ENCODE measurements at places on chromosomes 6 and 20.

- no peak for DNase-seq
Measured at GRCh38 chr6:35044145-35044745, 96.9 kb downstream of the TCP11 start.

- DNase-seq = no peak
Measured at GRCh38 chr6:132304891-132305305, 96.4 kb downstream of the MOXD1 start.

- DNase-seq = peak; percentile 56
Measured at GRCh38 chr6:39029156-39030011, 19.2 kb upstream of the GLP1R start.

- peak; percentile 34 for DNase-seq
Measured at GRCh38 chr20:36548006-36548315, 6.6 kb downstream of the MYL9 start.

DNA sequence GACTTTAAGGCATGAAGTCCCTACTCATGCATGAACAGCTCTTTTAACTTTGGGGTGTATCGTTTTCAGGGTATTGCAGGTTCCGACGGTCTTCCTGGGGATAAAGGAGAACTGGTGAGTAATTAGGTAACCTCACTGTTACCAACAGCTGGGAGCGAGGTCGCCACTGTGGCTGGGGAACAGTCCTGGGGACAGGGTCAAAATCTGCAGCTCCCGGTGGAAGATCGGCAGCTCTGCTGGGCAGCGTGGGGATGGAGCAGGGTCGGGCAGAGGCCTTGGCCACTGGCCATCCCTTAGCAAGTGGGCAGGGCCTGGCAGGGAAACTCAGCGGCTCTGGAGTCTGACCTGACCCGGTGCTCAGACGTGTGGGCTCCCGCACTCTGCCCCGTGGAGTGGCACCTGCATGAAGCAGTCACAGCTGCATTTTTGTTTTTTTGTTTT, 16.1 kb downstream of the COL9A3 start:
- peak; percentile 86 for DNase-seq

GRCh38 chr20:19750907-19751636, 7.0 kb upstream of the RIN2 start:
- DNase-seq = no peak

DNA sequence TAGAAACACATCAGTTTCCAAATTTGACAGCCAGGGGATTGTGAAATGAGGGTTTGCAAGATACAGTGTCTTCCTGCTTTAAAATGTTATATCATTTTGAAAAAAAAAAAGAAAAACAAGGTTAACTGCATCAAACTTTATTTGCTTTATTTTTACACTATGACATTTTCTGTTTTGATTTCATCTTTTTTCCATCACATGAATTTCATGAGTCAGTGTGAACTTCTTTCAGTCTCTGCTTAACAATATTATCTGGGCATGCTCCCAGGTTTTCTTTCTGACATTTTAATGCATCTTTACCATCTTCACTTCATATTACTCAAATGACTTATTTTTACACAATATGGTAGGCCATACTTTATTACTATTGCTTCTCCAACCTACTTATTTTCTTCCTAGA, 1.9 kb downstream of the NCOA7 start:
- no peak for DNase-seq

- no peak for DNase-seq
Measured at GRCh38 chr20:63259734-63260460, 5.6 kb upstream of the NKAIN4 start.

GRCh38 chr6:152004036-152004566, 196.6 kb downstream of the ESR1 start:
- DNase-seq = no peak

DNA sequence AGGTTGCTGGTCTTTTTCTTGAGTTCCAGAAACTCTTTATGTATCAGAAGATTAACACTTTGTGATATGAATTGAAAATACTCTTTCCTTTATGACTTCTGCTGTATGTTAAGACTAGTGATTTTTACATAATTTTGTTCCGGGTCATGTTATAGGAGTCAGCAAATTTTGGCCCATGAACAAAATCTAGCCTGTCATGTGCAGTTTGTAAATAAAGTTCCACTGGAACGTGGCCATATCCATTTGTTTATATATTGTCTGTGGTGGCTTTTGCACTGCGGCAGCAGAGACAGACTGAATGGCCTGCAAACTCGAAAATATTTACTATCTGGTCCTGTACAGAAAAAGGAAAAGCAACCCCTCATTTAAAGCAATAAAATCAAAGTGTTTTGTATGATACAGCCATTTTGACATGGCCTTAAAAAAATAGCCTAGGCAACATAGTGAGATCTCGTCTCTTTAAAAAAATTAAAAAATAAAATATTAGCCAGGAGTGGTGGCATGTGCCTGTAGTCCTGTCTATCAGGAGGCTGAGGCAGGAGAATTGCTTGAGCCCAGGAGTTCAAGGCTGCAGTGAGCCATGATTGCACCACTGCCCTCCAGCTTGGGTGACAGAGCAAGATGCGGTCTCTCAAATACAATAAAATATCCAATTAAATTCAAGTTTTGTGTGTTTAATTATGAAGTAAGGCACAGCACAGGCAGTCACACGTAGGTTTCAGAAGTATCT, 36.9 kb downstream of the SNX9 start:
- no peak for DNase-seq

DNA sequence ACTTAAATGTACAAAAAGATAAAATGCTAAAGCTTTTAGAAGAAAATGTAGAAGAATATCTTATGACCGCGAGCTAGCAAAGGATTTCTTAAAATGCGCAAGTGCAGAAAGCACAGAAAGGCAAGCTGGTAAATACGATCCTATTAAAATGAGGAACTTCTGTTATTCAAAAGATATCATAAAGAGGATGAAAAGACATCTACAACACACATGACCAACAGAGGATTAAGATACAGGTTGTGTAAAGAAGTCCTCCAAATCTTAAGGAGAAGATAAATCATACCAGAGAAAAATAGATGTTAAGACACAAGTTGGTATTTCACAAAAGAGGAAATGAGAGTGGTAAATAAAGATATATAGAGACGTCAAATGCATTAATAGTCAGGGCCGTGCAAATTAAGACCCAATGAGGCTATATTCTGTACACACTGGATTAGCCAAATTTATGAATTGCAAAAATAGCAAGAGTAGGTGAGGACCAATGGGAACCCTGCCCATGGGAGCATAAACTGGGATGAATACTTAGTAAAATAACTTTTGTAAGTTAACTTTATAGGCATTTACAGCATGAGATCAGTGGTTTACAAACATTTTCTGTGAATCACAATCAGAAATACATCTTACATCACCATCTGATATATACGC, 23.0 kb downstream of the APCDD1L start:
- peak; percentile 9 for DNase-seq

GRCh38 chr20:35616465-35617396, 1.1 kb downstream of the SPAG4 start:
- peak; percentile 100 for DNase-seq

DNA sequence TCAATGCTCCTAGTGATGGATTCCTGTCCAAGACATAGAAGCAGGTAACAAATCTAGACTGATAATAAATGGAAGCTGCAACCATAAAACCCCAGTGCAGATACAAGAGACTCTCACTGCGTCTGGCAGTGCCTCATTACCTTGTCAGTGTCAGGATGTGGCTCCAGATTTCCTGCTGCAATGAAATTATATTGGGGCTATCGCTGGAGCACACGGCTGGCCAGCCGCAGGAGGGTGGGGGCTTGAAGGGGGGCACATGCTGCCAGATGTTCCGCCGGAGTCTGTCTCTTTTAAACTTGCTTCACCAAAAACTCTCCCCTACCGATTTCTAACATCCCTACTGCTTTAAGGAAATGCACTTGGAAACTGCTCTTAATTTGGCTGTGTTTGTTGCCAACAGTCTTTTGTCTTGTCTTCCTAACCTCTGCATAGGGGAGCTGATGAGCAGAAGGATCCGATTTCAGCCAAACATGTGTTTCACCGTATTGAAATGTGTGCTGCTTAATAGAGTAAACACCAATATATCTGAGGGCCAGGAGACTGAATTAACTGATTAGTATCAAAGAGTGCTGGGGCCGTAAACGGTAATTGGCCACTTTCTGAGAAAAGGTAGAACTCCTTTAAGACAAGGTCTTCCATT, 102.2 kb upstream of the EXOC2 start:
- no peak for DNase-seq

- no peak for DNase-seq
Measured at GRCh38 chr20:59320426-59320825, 20.0 kb downstream of the EDN3 start.

- no peak for DNase-seq
Measured at GRCh38 chr20:24144371-24144770, 155.8 kb upstream of the GGTLC1 start.

DNA sequence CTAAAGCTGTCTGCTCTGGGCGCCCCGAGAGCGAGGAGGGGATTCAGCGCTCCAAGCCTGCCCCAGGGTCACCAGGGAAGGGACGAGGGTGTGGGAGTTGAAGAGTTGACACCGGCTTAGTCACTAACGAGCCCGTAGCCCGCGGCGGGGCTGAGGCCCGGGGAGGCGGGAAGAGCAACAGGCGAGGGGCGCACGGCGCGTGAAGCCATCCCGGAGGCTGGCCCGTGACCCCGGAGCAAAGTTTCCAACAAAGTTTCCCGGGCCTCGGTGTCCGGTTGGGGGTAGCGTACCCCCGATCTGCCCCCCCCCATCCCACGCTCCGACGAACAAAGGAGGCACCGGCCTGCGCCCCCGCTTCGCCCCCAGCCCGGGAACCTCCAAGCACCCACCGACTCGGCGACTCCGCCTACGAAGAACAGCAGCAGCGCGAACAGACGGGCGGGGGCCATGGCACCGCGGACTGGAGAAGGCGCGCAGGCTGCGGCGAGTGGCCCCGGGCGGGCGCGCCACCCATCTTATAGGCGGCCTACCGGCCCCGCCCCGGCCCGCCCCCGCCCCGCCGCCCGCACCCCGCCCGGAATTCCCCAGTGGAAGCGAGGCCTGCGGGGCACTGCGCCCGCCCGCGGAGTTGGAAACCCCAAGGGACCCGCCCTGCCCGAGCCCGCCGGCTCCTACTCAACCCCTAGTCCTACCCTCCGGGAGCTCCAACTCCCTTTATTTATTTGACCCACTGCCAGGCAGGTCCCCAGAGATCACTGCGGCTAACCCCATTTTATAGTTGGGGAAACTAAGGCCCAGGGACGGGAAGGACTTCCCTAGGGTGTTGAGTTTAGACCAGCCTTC, at the start of gene SDC4:
Gene SDC4, minus strand, starts transcription at position 489 of the 843 bp plus-strand sequence. Its CDS starts 40 bp downstream, at position 449.
- DNase-seq = no peak

DNA sequence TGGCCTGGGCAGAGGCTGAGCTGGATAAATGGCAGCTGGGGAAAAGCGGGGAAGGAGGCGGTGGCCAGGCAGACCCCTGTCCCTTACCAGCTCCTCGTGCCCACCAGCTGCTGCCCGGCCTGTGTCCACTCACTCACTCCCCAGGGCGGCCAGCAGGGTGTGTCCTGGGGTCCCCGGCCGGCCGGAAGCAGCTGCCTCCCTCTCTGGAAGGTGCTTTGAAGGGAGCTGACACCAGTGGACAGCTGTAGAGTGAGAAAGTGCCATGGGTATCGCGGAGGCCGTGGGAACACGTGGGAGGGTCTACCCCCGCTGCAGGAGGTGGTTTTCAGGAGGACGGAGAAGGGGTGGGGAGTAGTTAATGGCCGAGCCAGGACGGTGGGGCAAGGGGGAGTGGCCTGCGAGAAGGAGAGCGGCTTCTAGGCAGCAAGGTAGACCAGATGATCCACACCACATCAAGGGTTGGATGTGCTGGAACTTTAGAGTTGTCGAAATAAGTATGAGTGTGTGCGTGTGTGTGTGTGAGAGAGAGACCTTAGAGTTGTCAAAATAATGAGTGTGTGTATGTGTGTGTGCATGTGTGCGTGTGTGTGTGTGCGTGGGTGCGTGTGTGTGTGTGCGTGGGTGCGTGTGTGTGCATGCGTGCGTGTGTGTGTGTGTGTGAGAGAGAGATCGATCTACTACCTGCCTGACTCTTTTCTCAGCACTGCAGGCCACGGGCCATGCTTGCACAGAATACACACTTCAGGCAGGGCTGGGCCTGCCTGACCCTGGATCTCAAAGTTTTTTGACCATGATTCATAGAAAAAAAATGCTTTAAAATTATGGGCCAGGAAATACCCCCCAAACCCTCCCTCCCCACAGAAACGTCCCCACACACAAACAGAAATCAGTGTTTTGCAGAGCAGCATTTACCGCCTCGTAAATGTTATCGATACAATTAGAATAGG, 43.9 kb downstream of the CDH4 start:
- DNase-seq = no peak

GRCh38 chr6:16600701-16601100, 160.6 kb downstream of the ATXN1 start:
- no peak for DNase-seq

DNA sequence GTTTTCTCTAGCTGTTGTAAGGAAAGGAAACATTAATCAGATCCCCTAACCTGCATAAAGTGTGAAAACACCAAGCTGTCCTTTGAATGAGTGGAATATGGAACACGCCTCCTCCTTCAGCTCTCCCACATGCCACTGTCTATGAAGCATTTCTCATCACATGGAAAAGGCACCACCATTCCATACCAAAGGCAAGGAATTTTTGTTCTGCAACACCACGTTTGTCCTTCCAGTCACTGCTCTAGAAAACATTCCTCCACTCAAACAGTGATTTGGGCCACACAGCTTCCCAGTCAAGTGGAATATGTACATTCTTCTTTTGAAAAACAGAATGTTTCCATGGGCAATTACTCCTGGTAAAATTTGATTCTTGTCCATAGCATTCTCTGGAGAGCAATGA, 120.1 kb downstream of the OPRM1 start:
- DNase-seq = no peak

GRCh38 chr6:43977404-43978111, 149.7 kb downstream of the MRPL14 start:
- DNase-seq = no peak

DNA sequence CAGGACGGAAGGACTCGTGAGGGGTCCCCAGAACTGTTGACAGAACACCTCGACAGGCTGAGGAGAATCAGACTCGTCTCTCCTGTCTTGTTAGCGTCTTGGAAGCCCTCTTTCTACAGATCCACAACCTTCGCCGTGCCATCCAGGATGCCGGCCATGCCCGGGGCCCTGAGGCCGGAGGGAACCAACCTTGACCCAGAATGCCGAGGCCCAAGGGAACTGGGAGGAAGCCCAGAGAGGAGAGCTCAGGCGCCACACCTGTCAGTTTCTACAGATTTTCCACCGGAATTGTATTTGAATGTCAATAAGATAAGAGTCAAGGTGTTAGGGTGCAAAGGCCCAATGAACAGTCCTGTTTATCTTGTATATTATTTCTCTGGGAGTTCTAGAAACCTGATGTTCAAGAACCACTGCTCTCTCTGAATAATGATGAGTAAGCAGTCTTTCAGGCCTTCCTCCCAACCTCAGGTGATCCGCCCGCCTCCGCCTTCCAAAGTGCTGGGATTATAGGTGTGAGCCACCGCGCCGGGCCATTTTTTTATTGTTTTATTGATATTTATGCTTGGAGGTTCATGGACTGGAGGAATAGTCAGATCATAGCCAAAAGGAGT, 799 bp upstream of the ME1 start:
- DNase-seq = no peak

DNA sequence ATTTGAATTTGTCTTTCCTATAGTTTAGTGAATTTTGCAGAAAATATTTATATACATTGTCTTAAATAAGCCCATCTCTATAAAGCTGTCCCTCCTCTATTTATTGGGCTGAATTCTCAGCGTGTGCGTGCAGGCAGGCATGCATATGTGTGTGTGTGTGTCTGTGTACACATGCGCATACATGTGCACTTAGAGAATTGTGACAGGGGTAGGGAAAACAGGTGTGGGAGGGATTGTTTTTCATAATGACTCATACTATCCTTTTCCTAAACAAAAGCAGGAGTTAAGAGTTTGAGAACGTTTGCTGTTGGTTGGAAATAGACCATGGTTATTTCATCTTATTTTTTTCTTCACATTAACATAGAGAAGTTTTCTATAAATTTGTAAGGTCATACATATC, 43.4 kb upstream of the FABP7 start:
- no peak for DNase-seq

- no peak for DNase-seq
Measured at GRCh38 chr20:50211091-50211490, 20.5 kb downstream of the CEBPB start.

All from NAMALWA (cell line).